ENCODE measurements at places on chromosomes 1 and 21.
A peak's percentile ranks its signal among the peaks of the same experiment; 100 is the strongest.

DNA sequence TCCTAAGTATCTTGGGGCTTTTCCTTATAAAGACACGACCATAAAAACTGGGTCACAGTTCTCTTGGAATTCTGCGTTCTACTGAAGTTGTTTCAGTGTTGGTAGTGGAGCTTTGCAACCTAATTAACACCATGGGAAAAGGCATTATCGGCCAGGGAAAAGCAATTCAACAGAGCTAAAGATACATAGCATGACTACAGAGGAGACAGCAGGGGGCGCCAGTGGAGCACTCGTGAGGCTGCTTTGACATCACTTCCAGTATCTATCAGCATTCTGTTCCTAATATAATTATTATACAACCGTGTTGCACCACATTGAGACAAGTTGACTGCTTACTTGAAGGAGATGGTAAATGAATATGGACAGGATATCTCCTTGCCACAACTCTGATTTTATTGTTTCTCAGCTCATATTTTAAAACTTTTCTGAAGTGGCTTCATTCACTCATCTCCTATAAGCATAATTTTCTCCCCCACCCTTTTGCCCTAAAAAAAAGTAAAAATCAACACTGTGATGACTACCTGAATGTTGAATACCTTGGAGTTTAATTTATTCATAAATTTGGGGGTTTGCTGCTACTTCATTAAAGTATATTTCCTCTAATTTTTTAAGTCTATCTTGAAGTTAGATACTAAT, 39.4 kb downstream of the ZP4 start:
- DNase-seq = peak; percentile 10

DNA sequence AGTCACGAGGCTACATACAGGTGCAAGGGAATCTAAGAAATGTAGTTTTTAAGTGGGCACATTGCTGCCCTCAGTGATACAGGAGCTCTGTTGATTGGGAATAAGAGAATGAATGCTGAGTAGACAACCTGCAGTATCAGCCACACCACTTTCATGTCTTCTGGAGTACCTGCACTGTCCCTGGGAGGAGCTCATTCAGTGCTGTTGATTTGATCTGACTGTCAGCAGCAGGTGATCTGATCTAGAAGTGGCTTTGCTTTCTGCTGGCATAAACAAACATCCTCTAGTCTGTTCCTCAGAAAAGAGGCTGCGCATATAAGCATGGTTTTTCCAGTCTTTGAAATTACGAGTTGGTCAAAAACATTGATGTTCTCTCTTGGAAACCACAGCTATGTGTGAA, 35.5 kb upstream of the LRRC52 start:
- no peak for DNase-seq

GRCh38 chr21:35050348-35051286, 1.5 kb upstream of the RUNX1 start:
- DNase-seq = no peak

- DNase-seq = peak; percentile 88
Observed at GRCh38 chr1:61184040-61184713, 101.8 kb downstream of the NFIA start.

DNA sequence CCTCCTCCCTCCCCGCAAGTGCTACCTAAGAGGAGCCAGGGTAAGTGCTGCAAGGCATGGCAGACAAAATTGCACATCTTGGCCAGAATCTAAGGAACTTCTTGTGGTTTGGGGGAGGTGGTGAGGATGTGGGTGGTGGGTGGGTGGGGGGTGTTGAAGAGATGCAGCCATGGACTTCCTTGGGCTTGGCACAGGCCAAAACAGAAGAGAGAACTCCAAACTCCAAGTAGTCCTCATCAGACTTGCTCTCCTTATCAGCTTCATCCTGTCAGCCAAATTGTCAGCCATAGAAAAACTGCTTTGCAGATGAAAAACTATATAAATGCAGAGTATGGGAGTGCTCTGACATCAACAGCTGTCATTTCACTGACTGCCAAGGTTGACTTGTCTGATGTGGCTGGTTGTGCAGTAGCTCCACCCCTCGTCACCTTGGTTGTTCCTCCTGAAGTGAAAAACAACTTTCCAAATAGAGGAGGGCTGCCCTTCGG, 7.1 kb downstream of the AMIGO1 start:
- no peak for DNase-seq

DNA sequence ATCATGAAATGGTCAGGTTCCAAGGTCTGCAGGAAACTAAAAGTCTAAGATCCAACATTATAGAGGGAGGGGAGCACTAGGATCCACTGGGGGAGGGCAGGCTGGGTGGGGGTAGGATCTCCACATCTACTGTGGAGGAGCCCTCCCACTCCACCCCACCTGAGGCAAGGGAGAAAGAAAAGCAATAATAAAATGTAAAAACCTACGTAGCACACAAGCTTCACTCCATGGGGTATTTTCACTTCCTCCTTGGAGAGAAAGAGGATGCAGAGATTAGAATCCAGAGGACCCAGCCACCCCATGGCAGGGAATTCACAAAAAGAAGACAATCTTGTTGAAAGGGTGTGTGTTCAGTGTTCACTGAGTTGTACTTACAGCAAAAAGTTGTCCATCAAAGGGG, 14.4 kb downstream of the SPOCD1 start:
- DNase-seq = no peak

GRCh38 chr1:25909040-25909439, 2.8 kb upstream of the STMN1 start:
- peak; percentile 54 for DNase-seq

DNA sequence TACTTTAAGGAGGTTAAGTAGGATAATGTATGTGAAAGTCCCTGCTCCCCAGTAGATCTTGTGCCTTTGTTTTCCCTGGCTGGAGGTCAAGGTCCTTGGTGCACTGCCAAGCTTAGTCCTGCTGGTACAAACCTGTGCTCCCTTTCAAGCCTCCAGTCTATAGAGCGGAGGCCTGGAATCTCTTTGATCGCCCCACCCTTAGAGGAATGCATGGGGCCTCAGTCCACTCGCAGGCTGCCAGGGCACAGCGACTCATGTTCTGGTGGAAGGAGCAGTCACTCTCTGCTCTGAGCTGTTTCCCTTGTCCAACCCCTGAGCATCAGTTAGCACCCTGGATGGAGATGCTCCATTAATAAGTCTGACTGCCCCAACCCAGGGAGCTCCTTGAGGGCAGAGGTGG, 121.8 kb downstream of the HMGB4 start:
- DNase-seq = no peak

DNA sequence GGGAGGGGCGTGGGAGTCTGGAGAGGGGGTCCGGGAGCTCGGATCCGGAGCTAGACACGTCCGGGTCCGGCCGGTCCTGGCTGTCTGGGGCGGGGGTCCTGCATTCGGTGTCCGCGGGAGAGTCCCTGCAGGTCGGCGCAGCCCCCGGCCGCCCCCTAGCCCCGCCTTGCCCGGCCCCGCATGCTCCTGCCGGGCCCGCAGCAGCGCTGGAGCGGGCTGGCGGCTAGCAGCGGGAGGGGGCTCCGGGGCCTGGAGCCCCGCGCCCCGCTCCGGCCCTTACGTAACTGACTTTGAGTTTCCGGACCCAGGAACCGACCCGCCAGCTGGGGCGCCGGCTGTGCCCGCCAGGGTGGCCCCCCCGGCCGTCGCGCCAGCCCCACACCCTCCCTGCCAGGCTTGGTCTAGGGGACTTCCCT, 26.9 kb upstream of the EPB41 start:
- DNase-seq = no peak

- DNase-seq = no peak
Observed at GRCh38 chr1:179702946-179703539, 40.0 kb upstream of the FAM163A start.

- no peak for DNase-seq
Observed at GRCh38 chr1:31216016-31216415, 23.7 kb downstream of the NKAIN1 start.

- DNase-seq = no peak
Observed at GRCh38 chr1:26911399-26912146, 2.2 kb downstream of the NR0B2 start.
